ENCODE measurements at places on chromosomes 2 and 18. TPM values are rescaled to one million over a fixed set of nuclear protein-coding genes. Genes with fewer than 3 reads are reported as not detected.
A peak's percentile ranks its signal among the peaks of the same experiment; 100 is the strongest.

DNA sequence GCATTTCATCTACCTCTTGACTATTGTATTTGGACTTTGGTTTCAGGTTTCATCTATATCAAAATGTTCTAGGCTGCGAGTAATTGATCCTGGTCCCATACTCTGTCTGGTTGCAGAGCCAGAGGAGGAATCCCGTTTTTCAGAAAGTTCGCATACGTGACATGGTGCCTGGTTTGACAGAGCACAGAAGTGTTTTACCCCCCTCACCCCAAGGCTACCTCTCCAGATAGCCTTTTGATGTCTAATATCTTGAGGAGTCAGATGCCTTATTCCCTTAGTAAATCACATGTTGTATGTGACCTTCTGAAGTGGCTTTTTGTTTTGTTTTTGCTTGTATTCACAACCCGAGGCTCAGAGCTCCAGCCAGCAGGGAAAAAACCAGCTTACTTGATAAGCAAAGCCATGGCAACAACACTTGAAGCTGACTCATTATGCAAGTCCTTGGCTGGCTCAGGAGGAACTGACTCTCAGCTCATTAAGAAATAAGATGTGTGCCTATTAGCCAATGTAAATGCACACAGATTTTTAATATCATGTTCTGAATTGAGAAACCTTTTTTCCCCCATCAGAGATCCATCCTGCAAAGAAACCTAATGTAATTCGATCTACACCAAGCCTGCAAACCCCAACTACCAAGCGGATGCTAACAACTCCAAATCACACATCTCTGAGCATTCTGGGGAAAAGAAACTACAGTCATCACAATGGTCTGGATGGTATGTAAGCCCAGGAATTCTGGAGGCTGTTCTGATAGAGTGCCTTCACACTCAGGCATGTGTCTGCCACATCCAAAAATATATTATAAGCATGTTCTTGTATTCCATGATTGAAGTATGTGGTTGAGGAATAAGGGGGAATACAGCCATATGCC is 41.4 kb downstream of the OXER1 start:
- DNase-seq, result peak; percentile 94

GRCh38 chr2:100548771-100549170 is 14.0 kb upstream of the PDCL3 start:
- no peak for DNase-seq

GRCh38 chr2:181466661-181467576 is 9.7 kb downstream of the ITGA4 start:
- peak; percentile 67 for DNase-seq

DNA sequence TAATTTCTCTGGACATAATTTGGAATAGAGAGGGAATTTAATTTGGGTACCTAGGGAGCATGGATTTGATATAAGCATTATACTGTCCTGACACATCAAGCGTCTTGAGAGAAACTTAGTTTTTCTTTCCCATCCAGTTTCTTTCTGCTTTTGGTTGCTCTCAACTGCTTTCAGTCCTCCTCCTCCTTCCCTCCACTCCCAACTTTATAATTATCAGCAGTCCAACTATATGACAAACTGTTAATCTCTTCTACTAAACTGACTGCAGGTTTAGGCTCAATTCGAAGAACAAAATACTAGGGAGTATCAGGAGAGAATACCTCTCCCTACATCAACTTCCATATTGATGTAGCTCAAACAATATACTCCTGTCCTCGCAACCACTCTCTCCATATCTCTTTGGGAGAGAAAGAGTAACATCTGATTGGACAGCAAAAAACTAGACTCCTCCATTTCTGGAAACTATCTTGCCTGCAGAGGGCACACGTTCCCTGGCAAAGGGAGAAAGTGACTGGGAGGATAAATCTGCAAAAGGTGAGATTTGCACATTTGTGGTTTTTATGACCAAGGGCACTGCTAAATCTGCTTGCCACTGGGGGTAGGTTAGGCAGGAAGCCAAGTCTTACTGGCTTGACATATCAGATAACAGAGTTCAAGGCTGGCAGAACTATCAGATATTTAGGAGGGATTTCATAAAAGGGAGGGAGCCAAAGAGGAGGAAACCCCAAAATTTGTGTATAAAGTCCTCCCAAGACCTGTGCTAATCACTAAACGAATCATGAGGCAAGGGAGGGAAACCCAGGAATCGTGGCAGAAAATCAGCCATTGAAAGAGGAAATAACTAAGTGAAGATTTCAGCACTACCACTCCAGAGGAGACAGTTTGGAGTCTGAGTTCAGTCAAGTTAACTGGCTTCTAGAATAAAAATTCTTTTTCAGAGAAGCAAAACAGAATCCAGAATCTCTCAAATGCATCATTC is 40.0 kb downstream of the ICA1L start:
- peak; percentile 9 for DNase-seq

DNA sequence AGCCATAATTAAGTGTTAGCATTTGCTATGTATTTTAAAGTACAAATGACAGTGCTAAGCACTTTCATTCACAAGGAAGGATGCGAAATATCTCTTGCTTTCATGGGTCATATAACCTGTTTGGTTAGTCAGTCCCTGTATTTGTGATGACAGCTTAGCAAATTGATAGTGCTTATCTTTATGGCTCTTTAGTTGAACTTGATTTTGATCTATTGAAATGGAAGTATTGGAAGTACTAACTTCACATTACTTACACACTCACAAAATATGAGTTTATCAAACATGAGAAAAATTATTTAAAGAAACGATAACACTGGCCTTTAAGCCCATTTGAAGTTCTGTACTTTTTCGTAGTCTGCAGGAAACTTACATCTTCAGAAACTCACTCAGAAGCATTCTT is 97.4 kb upstream of the NEUROD1 start:
- no peak for DNase-seq

- DNase-seq, result no peak
Observed at GRCh38 chr2:145760781-145761649, 1241.1 kb upstream of the ZEB2 start.

DNA sequence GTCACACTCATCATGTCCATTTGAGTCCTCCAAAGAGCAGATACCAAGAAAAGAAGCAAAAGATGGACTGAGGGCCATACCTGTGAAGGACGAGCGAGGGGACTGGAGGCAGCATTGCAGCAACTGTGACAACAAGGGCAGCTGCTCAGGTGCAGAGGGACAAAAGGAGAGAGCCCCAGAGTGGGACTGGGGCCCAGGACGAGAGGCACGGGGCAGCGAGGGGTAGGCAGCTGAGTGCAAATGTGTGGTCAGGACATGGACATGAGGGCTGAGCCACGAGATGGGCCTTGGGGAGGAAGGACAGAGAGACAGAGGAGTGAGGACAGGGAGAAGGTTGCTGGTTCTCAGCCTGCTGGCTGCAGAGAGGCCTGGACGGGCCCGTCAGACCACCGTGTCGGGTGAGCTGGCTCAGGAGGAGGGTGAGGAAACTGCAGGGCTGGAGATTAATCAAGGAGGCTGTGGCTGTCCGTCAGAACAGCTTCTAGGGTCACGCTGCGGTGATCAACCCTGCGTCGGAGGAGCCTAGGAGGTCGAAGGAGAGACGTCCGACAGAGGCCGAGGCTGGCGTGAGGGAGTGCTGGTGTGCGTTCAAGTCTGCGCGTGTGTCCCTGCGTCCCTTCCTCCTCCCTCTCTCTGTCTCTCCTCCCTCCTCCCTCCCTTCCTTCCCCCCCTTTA is 206.8 kb upstream of the HDAC4 start:
- DNase-seq, result no peak

GRCh38 chr2:29847886-29848285 is 73.5 kb downstream of the ALK start:
- DNase-seq, result no peak

DNA sequence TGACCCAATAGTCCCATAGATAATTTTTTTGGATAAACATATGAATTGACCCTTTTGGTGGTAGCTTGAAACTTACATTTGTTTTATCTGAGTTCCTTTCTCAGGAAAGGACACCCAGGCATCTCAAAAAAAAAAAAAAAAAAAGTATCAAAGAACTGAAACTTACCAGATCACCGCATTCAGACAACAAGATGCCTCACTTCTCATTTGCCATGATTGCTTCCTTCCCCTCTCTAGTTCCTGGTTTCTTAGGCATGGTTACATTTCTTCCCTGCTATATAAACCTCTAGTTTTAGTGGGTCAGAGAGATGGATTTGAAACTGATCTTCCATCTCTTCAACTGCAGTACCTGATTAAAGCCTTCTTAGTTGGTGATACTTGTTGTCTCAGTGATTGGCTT is 240.1 kb downstream of the ACKR3 start:
- DNase-seq, result no peak

- DNase-seq, result no peak
Observed at GRCh38 chr18:46574000-46574742, 82.8 kb downstream of the LOXHD1 start.

DNA sequence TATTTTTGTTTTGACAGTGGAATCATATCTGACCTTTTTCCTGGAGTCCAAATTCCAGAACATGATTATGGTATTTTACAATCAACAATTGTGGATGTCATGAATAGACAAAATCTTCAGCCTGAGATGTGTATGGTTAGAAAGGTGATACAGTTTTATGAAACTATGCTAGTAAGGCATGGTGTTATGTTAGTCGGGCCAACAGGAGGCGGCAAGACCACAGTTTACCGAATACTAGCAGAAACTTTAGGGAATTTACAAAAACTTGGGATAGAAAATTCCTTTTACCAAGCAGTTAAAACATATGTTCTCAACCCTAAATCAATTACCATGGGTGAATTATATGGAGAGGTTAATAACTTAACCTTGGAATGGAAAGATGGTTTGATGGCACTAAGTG is 137.0 kb downstream of the DNAH6 start:
- DNase-seq, result no peak

- peak; percentile 28 for DNase-seq
Observed at GRCh38 chr18:61738042-61738441, 154.8 kb downstream of the RNF152 start.

DNA sequence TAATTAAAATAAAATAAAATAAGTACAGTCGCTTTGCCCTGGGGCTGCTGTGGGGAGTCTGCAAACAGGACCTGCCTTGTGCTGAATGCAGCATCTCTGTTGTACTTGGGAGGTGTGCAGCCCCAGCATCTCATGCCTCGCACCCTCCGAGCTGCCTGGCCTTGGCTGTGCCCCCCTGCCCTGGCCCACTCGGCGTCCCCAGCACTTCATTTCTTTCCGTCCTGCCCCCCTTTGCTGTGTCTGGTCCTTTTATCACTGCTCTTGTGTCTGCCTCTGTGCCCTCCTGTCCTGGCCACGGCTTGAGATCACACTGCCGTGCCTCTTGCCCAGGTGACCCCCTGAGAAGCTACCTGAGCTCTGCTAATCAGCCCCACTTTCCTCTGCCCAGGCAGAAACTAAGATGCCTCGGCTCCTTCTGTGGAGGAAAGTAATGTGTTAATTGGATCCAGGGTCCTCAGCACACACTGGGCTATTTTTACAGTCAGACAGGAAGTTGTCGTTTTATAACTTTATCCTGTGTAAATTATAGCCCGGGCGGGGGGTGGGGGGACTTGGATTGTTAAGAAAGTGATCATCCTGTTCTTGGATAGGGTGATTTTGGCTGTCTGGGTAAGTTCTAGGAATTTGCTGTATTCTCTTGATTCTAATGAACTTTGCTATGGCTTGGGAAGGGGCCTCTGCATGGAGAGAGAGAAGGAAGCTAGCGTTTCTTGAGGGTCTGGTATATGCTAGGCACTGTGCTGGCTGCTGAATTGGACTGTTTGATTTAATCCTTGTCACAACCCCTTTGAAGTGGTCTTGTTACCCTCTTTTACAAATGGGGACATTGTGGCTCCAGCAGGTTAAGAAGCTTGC is 69.4 kb downstream of the AGAP1 start:
- no peak for DNase-seq

GRCh38 chr2:10906926-10907625 is 4.7 kb upstream of the KCNF1 start:
- DNase-seq, result no peak

DNA sequence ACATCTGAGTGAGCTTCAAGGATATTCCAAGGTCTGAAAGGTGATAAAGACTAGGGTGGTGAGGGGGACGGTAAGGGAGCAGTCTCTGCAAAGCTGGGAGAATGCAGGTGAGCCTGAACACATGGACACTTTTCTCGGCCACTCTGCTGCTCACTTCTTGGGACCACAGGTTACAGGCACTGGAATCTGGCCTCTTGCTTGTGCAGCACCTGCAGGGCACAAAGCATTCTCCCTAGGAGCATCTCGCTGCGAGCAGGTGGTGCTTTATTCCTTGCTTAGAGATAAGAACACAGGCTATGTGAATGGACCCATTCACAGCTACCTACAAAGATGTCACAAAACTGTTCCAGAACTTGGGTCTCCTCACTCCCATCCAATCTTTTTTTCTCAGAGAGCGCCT is 153.2 kb downstream of the DDX1 start:
- DNase-seq, result no peak

GRCh38 chr2:100630473-100630977 is 67.7 kb downstream of the PDCL3 start:
- no peak for DNase-seq

- peak; percentile 22 for DNase-seq
Observed at GRCh38 chr2:55616551-55617174, 759 bp downstream of the PPP4R3B start.

DNA sequence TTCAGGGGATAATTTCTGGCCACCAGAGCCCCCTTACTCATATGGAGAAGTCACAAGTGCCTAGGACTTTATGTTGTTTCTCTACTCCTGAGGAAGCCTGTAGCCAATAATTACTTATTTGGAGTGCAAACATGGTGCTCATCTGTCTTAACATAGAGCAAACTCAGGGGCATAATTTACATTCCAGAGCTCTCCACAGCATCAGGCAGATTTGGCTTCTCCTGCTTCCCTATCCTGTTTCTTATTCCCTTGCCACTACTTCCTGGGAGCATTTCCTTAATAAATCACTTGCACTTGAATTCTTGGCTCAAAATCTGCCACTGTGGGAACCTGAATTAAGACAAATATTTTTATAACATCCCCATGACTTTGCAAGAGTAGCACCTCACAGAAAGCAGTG is 960.9 kb downstream of the SOCS6 start:
- DNase-seq, result no peak

- DNase-seq, result no peak
Observed at GRCh38 chr2:148592791-148593190, 51.8 kb upstream of the EPC2 start.

Gene CASP10
- 17.7 TPM for polyA plus RNA-seq

Gene RNF181
- polyA plus RNA-seq, result 382 TPM

Gene SCN9A
- 0.67 TPM for polyA plus RNA-seq

Gene ARHGAP15
- polyA plus RNA-seq, result 50.7 TPM

Gene ING5
- polyA plus RNA-seq, result 6.6 TPM

Gene AQP12A
- polyA plus RNA-seq, result not detected

Gene MOCOS
- polyA plus RNA-seq, result 0.05 TPM

Gene REG3A
- polyA plus RNA-seq, result not detected

Gene ICOS
- not detected for polyA plus RNA-seq

Gene NR4A2
- 21.6 TPM for polyA plus RNA-seq

Gene C2orf15
- 0.09 TPM for polyA plus RNA-seq

Gene TUBB8B
- polyA plus RNA-seq, result not detected

Gene PFN4
- not detected for polyA plus RNA-seq
